ENCODE measurements at places on chromosomes 6 and 20.

DNA sequence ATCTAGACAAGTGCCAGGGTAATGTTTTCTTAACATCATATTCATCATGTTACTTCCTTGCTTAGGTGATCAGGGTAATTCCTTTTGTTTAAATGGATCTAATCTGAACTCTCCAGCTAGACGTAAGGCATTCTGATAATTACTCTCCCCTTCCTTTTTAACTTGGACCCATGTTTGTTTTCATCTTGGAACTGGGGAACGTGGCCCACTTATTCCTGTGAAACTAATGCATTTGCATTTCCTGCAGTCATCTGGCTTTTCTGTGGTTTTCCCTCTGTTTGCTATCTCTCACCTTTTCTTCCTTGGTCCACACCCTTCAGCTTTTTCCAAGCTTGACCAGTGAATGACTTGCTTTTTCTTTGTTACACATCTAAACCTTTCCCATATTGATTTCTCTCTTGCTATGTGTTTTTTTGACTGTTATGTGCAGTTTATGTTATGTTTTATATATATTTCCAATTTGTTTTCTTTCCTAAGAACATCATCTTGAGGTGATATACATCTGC lies 33.3 kb downstream of the SLX4IP start:
- DNase-seq, result no peak
- peaks cover 13% of the 10 kb centered on the region for H3K4me1 ChIP-seq
- H3K4me3 ChIP-seq, result no peak overlapping the region

- H3K4me1 ChIP-seq, result peaks cover 29% of the 10 kb centered on the region
- peaks cover 88% of the 10 kb centered on the region for H3K27me3 ChIP-seq
- DNase-seq, result peak; percentile 14
- H3K36me3 ChIP-seq, result peaks cover 2% of the 10 kb centered on the region
- H3K4me3 ChIP-seq, result peak overlapping the region; percentile 65
Measured at GRCh38 chr20:19937218-19937617, 79.9 kb upstream of the NAA20 start.

DNA sequence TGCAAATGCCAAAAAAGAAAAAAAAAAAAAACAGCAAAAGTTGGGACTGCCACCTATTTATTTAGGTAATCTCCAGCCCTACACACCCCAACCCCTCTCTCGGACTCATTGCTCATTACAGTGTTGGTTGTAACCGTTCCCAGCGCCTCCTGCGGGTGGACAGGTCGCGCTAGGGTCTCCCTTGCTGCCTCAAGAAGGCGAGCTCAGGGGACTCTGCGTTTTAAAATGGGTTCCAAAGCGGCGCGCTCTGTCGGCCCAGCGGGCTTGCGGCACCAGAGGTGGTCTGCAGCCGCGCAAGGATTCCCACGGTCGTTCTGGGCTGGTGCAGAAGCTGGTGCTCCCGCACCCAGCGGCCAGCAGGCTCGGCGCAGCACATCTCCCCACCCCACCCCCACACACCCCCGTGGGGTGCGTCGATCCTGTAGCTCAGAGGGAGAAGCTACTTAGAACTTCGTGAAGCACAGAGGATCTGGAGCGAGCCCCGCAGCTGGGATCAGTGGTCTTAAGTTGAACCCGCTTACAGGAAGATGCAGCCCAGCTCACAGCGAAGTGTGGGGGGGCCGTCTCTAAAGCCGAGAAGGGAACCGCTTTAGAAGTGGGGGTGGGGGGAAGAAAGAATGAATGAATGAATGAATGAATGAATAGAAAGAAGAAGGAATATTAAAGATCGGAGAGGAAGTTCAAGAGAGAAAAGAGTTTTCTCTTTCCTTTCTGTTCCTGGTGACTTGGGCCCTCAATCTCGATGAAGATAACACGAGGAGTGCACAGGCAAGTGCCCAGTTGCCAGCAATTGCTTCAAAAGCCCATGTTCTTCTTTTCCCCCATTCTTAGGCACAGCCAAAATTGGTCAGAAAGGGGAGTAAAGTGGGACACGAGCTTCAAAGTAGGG lies 780 bp downstream of the TFAP2A start:
- H3K36me3 ChIP-seq, result peaks cover 27% of the 10 kb centered on the region
- DNase-seq, result no peak
- peak overlapping the region; percentile 55 for H3K27ac ChIP-seq
- peaks cover 97% of the 10 kb centered on the region for H3K27me3 ChIP-seq
- peaks cover 74% of the 10 kb centered on the region for H3K4me1 ChIP-seq

- peaks cover 23% of the 10 kb centered on the region for H3K36me3 ChIP-seq
- peak overlapping the region; percentile 97 for H3K27ac ChIP-seq
- H3K4me1 ChIP-seq, result peaks cover 53% of the 10 kb centered on the region
- H3K4me3 ChIP-seq, result peak overlapping the region; percentile 91
- no peaks in the 10 kb centered on the region for H3K27me3 ChIP-seq
Measured at GRCh38 chr6:99426451-99426757, 1.3 kb upstream of the PNISR start.

GRCh38 chr20:41300383-41300782 lies 17.1 kb downstream of the ZHX3 start:
- no peaks in the 10 kb centered on the region for H3K4me1 ChIP-seq
- H3K27ac ChIP-seq, result no peak overlapping the region
- DNase-seq, result no peak

DNA sequence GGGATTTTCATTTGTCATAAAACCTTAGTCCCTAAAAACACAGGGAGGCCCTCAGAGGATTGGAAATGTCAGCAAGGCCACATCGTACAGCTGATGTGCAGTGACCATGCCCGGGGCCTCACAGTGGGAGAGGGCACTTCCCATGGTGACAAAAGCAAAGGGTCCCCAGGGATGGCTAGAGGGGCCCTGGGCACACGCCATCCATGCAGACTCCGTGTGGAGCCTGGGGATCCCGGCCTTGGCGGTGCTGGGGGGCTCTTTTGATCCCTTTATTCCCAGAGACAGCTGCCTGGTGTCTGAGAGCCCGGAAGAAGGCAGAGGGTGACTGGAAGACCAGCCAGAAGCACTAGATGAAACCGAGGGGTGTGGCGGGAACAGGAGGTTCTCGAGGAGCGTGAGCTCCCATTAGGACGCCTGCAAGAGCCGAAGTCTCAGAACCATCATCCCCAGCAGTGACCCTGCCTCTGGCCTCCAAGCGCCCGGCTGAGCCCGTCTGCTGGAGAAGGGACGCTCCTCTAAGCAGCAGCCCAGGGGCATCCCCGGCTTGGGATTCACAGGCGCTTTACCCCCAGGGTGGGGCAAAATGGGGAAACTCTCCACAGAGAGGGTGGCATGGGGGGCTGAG lies 49.1 kb upstream of the FRMD1 start:
- no peaks in the 10 kb centered on the region for H3K36me3 ChIP-seq
- DNase-seq, result no peak
- no peak overlapping the region for H3K4me3 ChIP-seq
- peaks cover 12% of the 10 kb centered on the region for H3K27me3 ChIP-seq

DNA sequence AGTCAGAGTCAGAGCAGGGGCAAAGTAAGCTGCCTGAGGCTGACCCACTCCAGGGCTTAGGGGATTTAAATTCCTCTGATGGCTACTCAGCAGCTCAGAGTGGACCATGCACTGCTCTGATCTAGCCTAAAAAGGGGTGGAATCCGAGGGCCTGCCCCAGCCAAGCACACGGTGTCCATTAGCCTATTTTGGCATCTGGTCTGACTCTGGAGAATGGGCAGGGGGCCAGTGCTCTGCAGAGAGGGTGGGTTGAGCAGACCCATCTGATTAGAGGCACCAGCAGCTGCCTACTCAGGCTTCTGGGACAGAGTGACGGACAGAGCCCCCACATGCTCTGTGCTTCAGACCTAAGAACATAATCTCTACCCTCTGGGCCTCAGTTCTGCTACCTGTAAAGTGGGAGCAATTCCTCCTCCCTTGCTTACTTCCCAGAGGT lies 25.9 kb upstream of the TGM2 start:
- no peak for DNase-seq
- no peak overlapping the region for H3K27ac ChIP-seq
- H3K4me3 ChIP-seq, result no peak overlapping the region
- peaks cover 13% of the 10 kb centered on the region for H3K27me3 ChIP-seq
- H3K4me1 ChIP-seq, result no peaks in the 10 kb centered on the region
- no peaks in the 10 kb centered on the region for H3K36me3 ChIP-seq

- H3K36me3 ChIP-seq, result no peaks in the 10 kb centered on the region
- no peak overlapping the region for H3K4me3 ChIP-seq
- no peak for DNase-seq
- no peaks in the 10 kb centered on the region for H3K27me3 ChIP-seq
- H3K27ac ChIP-seq, result no peak overlapping the region
- no peaks in the 10 kb centered on the region for H3K4me1 ChIP-seq
Measured at GRCh38 chr20:20167698-20168097, 115.4 kb downstream of the CFAP61 start.

- H3K4me3 ChIP-seq, result no peak overlapping the region
- no peak overlapping the region for H3K27ac ChIP-seq
- DNase-seq, result no peak
- H3K27me3 ChIP-seq, result no peaks in the 10 kb centered on the region
- H3K36me3 ChIP-seq, result no peaks in the 10 kb centered on the region
- H3K4me1 ChIP-seq, result no peaks in the 10 kb centered on the region
Measured at GRCh38 chr20:55038684-55039083, 563.3 kb downstream of the DOK5 start.

GRCh38 chr6:106966671-106967640 lies 7.6 kb downstream of the CD24 start:
- H3K36me3 ChIP-seq, result no peaks in the 10 kb centered on the region
- H3K4me3 ChIP-seq, result no peak overlapping the region
- no peaks in the 10 kb centered on the region for H3K4me1 ChIP-seq
- no peak overlapping the region for H3K27ac ChIP-seq

DNA sequence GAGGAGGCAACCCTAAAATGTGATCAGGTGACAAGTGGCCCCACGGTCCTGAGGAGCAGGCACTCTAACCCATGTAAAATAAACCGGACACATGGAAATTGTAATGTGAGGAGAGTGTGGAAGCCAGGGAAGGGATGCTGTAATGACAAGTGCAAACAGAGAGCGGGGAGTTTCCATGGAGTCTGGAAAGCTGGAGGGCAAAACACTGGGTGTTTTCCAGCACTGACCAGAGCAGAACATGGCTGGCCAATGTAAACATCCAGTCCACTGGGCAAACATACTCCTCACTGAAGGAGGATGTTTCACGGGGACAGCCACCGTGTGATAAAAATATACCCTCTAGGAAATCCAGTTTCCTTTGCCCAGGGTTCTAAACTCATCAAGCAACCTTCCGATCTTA lies 219.0 kb upstream of the JARID2 start:
- no peaks in the 10 kb centered on the region for H3K27me3 ChIP-seq
- no peak for DNase-seq
- peaks cover 2% of the 10 kb centered on the region for H3K36me3 ChIP-seq
- H3K4me1 ChIP-seq, result peaks cover 42% of the 10 kb centered on the region
- H3K4me3 ChIP-seq, result no peak overlapping the region
- no peak overlapping the region for H3K27ac ChIP-seq

- no peak overlapping the region for H3K4me3 ChIP-seq
- H3K27me3 ChIP-seq, result peaks cover 22% of the 10 kb centered on the region
- H3K27ac ChIP-seq, result no peak overlapping the region
- DNase-seq, result no peak
- H3K36me3 ChIP-seq, result peaks cover 3% of the 10 kb centered on the region
- peaks cover 14% of the 10 kb centered on the region for H3K4me1 ChIP-seq
Measured at GRCh38 chr20:48832405-48832730, 4.6 kb upstream of the PREX1 start.

GRCh38 chr6:75115481-75115880 lies 90.4 kb downstream of the COL12A1 start:
- no peaks in the 10 kb centered on the region for H3K36me3 ChIP-seq
- peaks cover 28% of the 10 kb centered on the region for H3K27me3 ChIP-seq
- no peak for DNase-seq
- H3K27ac ChIP-seq, result no peak overlapping the region
- H3K4me1 ChIP-seq, result no peaks in the 10 kb centered on the region

- H3K27ac ChIP-seq, result no peak overlapping the region
- H3K36me3 ChIP-seq, result peaks cover 29% of the 10 kb centered on the region
- no peaks in the 10 kb centered on the region for H3K27me3 ChIP-seq
- no peak overlapping the region for H3K4me3 ChIP-seq
- no peak for DNase-seq
Measured at GRCh38 chr20:25439328-25439727, 31.9 kb downstream of the GINS1 start.

DNA sequence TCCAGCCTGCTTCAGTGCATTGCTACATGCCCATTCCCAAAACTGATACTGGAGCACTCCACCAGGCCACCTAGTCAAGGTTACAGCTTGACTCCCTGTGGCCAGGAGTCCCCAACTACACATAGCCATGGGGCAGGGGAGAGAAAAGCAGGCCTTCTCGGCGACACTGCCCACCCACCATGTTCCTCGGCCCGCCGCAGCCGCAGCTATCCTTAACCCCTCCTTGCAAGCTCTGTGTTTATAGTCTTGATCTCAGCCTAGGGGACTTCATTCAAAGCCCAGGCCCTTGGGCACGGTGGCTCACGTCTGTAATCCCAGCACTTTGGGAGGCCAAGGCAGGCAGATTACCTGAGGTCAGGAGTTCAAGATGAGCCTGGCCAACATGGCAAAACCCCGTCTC lies 39.2 kb upstream of the FAM50B start:
- H3K27ac ChIP-seq, result no peak overlapping the region
- peaks cover 8% of the 10 kb centered on the region for H3K27me3 ChIP-seq
- H3K36me3 ChIP-seq, result no peaks in the 10 kb centered on the region
- H3K4me1 ChIP-seq, result no peaks in the 10 kb centered on the region
- no peak overlapping the region for H3K4me3 ChIP-seq
- no peak for DNase-seq

- peaks cover 2% of the 10 kb centered on the region for H3K36me3 ChIP-seq
- peaks cover 72% of the 10 kb centered on the region for H3K4me1 ChIP-seq
- no peak for DNase-seq
- no peak overlapping the region for H3K27ac ChIP-seq
Measured at GRCh38 chr6:107712237-107712664, 111.9 kb downstream of the SCML4 start.

- H3K4me1 ChIP-seq, result no peaks in the 10 kb centered on the region
- H3K27me3 ChIP-seq, result no peaks in the 10 kb centered on the region
- no peak overlapping the region for H3K4me3 ChIP-seq
- no peaks in the 10 kb centered on the region for H3K36me3 ChIP-seq
- H3K27ac ChIP-seq, result no peak overlapping the region
Measured at GRCh38 chr20:42067596-42067995, 449.4 kb upstream of the CHD6 start.

- H3K27me3 ChIP-seq, result peaks cover 26% of the 10 kb centered on the region
- no peak overlapping the region for H3K4me3 ChIP-seq
- H3K4me1 ChIP-seq, result peaks cover 8% of the 10 kb centered on the region
Measured at GRCh38 chr6:53943395-53943794, 148.6 kb downstream of the LRRC1 start.

GRCh38 chr6:142784344-142784743 lies 160.6 kb downstream of the HIVEP2 start:
- H3K4me3 ChIP-seq, result peak overlapping the region; percentile 66
- peaks cover 8% of the 10 kb centered on the region for H3K36me3 ChIP-seq
- DNase-seq, result peak; percentile 9
- peaks cover 80% of the 10 kb centered on the region for H3K4me1 ChIP-seq

Data from activated T-cell treated with anti-CD3 and anti-CD28 coated beads, Interleukin-2, amount 50 U/mL, for 72 hours (primary cell).